ENCODE measurements at places on chromosomes 13 and 19.

DNA sequence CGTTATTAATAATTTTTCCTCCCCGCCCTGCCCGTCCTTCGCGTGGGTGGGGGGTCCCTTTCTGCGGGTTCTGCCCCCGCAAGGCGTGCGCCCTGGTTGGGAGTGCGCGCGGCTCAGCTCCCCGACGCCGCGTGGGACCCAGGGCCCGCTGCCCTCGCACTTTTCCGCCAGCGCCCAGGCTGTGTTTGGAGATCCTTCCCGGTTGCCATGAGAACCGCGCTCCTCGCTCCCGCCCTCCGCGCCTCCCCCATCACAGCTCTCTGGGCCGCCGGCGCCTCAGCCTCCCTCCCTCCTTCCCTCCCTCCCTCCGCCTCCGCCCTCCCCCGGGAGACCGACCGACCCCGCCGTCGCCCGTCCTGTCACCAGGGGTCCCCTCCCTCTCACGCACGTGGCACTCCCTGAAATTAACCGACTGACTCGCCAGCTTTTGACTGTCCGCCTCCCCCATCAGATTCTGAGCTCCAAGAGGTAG is 2.4 kb upstream of the SSBP4 start:
- peak; percentile 68 for DNase-seq

- DNase-seq, result no peak
Measured at GRCh38 chr13:93549326-93550005, 322.9 kb downstream of the GPC6 start.

- peak; percentile 20 for DNase-seq
Measured at GRCh38 chr19:737591-738093, 13.3 kb upstream of the MISP start.

DNA sequence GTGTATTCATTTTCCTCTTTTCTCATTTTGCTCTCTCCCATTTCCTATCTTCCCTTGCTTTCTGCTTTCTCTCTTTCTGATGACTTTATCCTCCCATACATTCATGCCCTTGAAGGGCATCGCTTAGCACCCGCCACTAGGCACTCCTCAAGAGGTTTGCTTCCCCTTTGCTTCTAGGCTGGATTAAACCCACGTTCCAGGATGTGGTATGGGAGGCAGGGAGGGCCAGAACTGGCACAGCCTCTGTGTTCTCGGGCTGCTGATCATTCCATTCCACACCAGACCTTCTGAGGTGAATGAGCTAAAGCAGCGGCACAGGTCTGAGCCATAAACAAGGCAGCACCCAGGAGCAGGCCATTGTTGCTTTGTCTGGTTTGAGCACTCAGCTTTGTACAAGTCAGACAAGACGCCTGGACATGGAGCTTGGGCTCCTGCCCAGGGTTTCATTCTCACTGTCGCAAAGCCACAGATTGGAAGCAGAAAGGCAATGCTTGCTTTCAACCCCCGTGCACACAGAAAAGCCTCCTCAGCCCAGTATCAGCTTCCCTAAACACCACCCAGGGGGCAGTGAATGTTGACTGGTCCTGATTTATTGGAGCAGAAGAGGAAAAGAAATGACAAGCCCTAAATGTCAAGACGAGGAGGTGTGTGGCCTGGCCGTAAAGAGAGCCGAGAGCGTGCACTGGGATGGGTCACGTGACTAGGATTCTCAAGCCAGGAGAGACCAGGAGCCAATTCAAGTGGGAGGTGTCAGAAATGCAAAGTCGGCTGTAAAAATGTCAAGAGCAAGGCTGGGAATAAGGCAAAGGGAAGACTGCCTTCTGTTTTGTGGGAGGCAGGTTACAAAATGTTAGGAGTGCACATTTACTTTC is 218.0 kb upstream of the SERP2 start:
- peak; percentile 48 for DNase-seq

DNA sequence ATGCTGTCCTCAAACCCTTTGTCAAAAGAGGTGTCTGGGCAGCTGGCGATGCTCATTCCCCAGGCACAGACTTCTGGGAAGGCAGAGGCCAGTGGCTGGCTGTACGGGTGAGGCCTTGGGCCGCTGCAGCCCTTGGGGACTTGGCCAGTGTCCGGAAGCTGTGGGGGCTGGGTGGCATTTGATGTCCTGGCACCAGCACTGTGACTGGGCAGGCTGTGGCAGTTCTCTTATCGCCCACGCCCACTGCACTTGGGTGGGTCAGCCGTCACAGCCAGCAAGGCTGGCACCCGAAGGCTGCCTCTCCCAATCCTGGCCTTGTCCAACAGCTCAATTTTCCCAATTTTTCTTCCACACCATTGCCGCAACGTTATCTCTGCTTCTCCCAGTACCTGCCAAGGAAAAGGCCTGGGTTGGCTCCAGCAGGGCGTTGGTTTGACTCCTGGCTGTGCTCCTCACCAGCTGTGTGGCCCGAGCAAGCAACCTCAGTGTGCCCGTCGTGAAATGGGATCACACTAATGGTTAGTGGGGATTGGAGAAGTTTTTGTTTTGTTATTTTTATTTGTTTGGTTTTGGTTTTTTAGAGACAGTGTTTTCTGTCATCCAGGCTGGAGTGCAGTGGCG is 12.7 kb upstream of the SLC44A2 start:
- DNase-seq, result peak; percentile 68

DNA sequence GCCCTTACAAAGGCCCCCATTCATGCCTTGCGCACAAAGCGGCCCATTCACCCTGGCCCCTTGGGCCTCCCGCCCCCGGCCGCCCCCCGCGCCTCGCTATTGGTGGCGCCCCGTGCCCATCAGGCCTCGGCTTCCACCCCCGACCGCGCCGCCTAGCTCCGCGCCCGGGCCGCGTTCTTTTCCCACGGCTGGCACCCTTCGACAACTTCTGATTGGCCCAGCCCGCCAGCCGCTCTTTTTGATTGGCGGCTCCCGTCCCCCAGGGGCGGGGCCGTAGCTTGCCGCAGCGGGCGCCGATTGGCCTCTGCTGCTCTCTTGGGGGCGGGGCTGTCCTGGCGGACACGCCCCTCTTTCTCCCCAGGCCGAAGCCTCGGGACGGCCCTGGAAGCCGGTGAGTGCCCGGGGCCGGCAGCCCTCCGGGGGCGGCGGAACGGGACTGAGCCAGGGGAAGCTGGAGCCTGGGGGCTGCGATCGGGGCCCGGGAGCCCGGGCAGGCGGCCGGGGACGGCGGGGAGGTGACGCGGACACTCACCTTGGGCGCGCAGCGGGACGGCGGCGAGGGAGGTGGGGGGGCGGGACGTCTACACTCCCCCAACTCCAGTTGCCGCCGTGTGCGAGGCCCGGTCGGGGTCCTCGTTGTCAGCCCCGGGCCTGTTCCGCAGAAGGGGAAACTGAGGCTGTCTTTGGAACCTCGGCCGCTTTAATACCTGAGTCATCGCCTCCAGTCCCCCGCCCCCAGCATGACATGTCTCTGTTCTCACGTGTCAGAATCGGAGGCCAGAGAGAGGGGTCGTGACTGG is at the start of gene MYH14:
MYH14 (plus strand) TSS at position 342 of the 800 bp plus-strand sequence. CDS start 6,744 bp downstream, outside the sequence.
- DNase-seq, result peak; percentile 94

DNA sequence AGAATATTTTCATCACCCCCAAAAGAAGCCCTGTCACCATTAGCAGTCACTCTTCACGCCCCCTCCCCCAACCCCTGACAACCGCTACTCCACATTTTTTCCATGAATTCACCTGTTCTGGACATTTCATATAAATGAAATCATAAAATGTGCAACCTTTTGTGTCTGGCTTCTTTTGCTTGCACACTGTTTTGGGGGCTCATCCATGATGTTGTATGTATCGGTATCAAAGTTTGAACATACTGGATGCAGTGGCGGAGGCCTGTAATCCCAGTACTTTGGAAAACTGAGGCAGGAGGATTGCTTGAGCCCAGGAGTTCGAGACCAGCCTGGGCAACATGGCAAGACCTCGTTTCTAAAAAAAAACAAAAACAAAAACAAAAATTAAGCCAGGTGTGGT is 7.2 kb downstream of the GADD45B start:
- DNase-seq, result no peak

- DNase-seq, result peak; percentile 7
Measured at GRCh38 chr19:54248016-54248601, 5.5 kb upstream of the LILRA6 start.

GRCh38 chr13:42484386-42484785 is 89.6 kb upstream of the TNFSF11 start:
- DNase-seq, result no peak

DNA sequence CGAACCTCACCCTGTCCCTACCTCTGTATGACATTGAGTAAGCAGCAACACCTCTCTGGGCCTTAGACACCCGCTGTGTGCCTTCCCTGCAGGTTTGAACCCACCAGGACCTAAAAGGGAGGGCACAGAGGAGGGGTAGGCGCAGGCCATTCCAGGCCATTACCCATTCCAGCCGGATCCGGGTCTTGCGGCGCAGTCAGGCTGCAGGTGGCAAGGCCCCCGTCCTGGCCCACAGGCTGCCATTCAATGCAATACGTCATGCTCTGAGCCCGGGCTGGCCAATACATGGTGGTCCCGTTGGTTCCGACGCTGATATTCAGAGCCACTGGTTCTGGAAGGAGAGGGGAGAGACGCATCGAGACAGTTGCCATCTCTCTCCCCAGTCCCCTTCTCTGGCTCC is 17.4 kb downstream of the IL12RB1 start:
- no peak for DNase-seq

GRCh38 chr13:99351772-99352171 is 44.6 kb upstream of the GPR183 start:
- no peak for DNase-seq

Measured in substantia nigra (tissue), 51 donors.